H1 (cell line): ENCODE measurements at places on chromosomes 2 and 18.

- no peak for DNase-seq
These were observed 93.5 kb downstream of the UBE2E3 start for GRCh38 chr2:181073896-181074295.

DNA sequence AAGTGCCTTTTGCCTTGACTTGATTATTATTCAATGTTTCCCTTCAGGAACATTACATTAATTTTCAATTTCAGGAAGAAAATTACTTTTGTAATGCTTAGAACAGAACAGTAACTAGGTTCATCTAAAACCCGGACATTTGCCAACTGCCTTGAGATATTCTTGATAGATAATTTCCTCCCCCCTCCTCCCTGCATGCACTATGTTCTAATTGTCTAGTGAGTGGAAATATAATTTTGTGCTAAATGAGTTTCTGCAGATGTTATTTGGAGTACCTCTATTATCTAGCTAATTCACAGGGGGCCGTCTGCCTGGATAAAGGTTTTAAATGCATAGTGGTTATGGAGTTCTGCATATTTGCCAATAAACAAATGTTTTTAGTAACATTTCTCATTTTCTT is 200.3 kb upstream of the SLC39A10 start:
- DNase-seq = no peak

DNA sequence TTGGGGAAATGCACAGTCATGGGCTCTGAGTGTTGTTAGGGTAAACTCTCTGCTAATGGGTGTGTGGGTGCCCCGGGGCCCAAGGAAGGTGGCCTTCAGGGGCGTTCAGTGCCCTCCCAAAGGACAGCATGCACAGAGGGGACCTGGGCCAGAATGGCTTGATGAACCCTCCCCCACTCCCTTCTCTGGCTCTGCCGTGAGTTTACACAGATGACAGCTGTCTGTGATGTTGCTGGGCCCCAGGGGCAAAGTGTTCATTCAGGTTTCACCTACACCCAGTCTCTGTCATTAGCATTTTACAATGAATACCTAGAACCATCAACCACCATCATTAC is 3.2 kb downstream of the NPPC start:
- DNase-seq = no peak

- DNase-seq = no peak
These were observed 994 bp upstream of the DTNA start for GRCh38 chr18:34709104-34709503.

GRCh38 chr2:200428961-200429665 is 80.8 kb downstream of the KCTD18 start:
- no peak for DNase-seq
